Foreskin keratinocyte (primary cell): ENCODE measurements at places on chromosomes 11 and 22. TPM values are rescaled to one million over a fixed set of nuclear protein-coding genes. Genes with fewer than 3 reads are reported as not detected.

Gene LRRC4C
- total RNA-seq, result not detected in 2 replicates

Gene RTN4RL2
- total RNA-seq, result 0.10 and 0.11 TPM in 2 replicates

Gene ALKBH8
- 12.1 and 12.9 TPM in 2 replicates for total RNA-seq

Gene NRGN
- total RNA-seq, result 4.2 and 4.4 TPM in 2 replicates

Gene DDX25
- not detected in 2 replicates for total RNA-seq

Gene PHETA2
- 5.9 and 6.3 TPM in 2 replicates for total RNA-seq

Gene HBE1
- not detected in 2 replicates for total RNA-seq

Gene IFITM1
- total RNA-seq, result 399 and 491 TPM in 2 replicates

Gene SCO2
- 1.3 and 1.9 TPM in 2 replicates for total RNA-seq

Gene OOSP1
- not detected in 2 replicates for total RNA-seq

Gene TEX54
- total RNA-seq, result not detected in 2 replicates

Gene NXPE2
- total RNA-seq, result not detected in 2 replicates

Gene CABP4
- total RNA-seq, result not detected in 2 replicates

Gene HIPK3
- 39.5 and 44.6 TPM in 2 replicates for total RNA-seq

Gene TOMT
- total RNA-seq, result not detected in 2 replicates

Gene PRR5L
- total RNA-seq, result 39.0 and 39.9 TPM in 2 replicates

Gene C11orf86
- not detected in 2 replicates for total RNA-seq

Gene KRTAP5-7
- total RNA-seq, result not detected in 2 replicates

Gene GLB1L3
- total RNA-seq, result 0.92 and 2.2 TPM in 2 replicates

Gene NECTIN1
- 45.0 and 49.6 TPM in 2 replicates for total RNA-seq

Gene DNAL4
- 14.0 and 16.3 TPM in 2 replicates for total RNA-seq

Gene DRICH1
- 0.11 TPM in 1 of 2 replicates, not detected in the other for total RNA-seq

Gene SEPTIN5
- total RNA-seq, result 4.8 and 6.1 TPM in 2 replicates

Gene PNPLA5
- total RNA-seq, result 0.04 TPM in 1 of 2 replicates, not detected in the other

Gene BBOX1
- not detected in 2 replicates for total RNA-seq

Gene PATE2
- total RNA-seq, result not detected in 2 replicates

Gene POU2AF1
- not detected in 2 replicates for total RNA-seq

Gene KCNC1
- total RNA-seq, result not detected in 2 replicates

Gene GLB1L2
- 0.75 and 1.4 TPM in 2 replicates for total RNA-seq

Gene DNAJB7
- total RNA-seq, result not detected in 2 replicates
